ENCODE measurements at places on chromosomes 16 and 17.
A peak's percentile ranks its signal among the peaks of the same experiment; 100 is the strongest.

GRCh38 chr17:28717578-28718332 lies at the start of gene RAB34:
Gene RAB34 (minus strand): TSS chr17:28717868. CDS start chr17:28717266, 602 bp downstream.
- peak; percentile 89 for DNase-seq

DNA sequence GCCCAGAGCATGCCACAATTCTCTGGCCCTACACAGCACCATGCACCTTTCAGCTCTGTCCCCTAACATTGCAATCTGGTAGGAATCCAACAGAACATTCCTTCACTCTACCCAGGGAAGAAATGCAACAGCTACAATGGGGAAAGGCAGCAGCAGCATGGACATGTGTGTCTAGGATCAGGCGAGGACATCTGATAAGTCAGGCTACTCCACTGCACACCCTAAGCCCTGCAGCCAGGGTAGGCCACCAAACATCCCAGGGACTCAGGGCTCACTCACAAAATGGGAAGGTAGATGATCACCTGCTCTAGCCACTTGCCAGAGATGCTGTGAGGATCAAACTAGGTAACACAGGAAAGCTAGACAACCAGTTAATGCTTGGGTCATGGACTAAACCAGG lies 5.1 kb downstream of the RANBP10 start:
- no peak for DNase-seq

- DNase-seq = no peak
These were observed 28.2 kb upstream of the TNFRSF13B start for GRCh38 chr17:16999931-17000625.

DNA sequence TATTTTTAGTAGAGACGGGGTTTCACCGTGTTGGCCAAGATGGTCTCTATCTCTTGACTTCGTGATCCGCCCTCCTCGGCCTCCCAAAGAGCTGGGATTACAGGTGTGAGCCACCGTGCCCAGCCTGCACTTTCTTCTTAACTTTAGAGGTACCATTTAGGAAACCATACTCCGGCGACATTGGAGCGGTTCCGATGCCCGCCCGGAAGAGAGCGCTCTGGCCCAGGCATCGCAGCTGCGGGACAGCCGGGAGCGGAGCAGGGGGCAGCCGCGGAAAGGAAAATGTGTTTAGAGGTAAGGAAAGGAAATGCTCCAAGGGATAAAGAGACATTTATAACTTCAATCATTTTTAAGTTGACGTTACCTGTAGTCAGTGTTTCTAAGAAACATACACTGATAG lies 6.0 kb upstream of the HS3ST3B1 start:
- DNase-seq = no peak

Data from Caki2 (cell line).